ENCODE measurements at places on chromosomes 11 and 22.

- peak; percentile 38 for DNase-seq
Measured at GRCh38 chr11:117096201-117096991, 1.8 kb downstream of the SIK3 start.

DNA sequence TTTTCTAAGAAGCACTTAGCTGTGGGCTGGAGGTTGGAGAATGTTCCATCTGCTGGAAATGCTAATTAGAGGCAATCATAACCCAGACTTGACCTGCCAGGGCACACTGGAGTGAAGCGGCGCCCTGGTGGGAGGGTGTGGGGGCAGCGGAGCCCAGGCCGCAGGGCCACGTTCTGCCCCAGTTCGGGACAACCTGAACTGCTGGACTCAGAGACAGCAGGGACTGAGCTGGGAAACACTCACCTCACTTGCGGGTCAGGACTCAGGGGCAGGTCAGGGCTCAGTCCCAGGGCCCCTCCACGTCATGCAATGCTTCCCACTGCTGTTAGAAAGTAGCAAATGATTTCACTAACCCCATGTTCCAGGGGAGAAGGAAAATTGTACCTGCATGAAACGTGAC lies 316.4 kb downstream of the NTM start:
- no peak for DNase-seq

GRCh38 chr11:75063741-75064314 lies 32.8 kb downstream of the OR2AT4 start:
- peak; percentile 69 for DNase-seq

GRCh38 chr11:1087961-1088926 lies 13.6 kb downstream of the MUC2 start:
- no peak for DNase-seq

DNA sequence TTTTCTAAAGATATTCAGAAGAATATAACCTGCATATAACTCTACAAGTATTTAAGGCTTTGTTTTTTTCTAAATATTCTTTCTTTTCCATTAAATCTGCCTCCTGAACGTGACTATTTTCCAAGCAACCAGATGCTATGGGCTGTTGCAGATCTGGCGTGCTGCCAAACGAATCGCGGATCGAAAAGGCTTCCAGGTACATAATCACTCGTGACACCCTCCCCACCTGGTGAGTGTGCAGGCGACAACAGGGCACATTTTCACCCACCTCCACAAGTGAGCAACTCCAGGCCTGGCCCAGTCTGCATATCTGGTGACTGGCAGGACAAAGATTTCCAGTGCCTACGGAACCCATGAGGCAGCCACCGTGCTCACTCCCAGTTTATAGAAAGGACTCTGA lies 660.1 kb downstream of the OPCML start:
- no peak for DNase-seq
